ENCODE measurements at places on chromosomes 4 and X.

DNA sequence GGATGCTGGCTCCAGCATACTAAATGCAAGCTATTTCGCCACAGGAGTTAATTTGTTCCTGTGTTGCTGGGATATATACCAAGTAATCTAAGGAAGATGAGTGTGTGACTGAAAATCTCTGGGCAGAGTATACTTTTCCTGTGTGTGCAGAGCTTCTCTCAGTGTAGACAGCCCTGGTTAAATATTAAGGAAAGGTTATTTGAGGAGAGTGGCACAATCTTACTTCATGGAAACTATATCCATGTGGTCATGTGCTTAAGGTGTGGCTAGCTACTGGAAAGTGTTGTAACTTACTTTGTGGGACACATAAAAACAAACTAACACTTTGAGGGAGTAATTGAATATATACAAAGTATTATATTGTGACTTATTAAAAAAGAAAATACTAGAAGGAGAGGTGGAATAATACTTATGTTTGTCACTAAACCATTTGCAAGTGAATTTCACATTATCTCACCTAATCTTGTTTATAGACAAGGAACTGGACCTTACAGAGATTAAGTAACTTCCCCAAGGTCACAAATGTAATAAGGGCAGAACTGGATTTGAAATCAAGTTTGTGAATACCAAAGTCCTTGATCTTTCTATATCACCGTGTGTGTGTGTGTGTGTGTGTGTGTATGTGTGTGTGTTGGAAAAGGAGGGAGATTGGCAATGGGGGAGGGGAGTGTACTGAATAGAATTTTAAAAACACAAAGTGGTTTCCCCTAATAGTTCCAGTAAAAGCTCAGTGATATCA is 408.2 kb upstream of the NR3C2 start:
- no peak for DNase-seq

- DNase-seq, result no peak
Observed at GRCh38 chr4:40373636-40374035, 38.5 kb downstream of the CHRNA9 start.

DNA sequence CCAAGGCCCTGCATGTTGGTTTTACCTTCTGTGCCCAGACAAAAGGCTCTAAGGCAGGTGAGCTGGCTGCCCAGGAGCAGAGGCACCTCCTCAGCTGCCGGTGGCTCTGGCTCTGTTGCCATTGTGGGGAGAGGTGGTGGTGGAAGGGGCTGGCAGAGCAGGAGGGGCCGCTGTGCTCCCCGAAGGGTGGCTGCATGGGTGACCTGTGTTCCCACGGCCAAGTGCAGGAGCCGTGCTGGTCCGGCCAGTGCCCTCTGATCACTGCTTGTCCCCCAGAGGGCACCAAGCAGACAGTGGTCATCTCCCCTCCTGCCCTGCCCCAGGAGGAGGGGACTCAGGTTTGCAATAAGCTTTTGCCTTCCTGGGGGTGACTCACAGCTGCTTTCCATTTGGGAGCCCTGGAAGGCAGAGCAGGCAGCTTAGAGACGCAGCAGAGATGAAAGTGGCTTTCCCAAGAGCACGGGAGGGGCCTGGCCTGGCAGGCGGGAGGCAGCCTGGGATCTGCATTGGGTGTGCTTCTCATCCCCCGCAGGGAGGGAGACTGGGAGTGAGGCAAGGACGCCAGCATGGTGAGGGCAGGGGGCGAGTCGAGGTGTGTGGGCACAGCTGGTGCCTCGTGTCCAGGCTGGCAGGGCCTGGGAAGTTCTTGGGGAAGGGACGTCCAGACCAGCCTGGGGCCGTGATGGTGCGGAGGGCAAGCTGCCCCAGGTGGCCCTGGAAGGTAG is 28.7 kb downstream of the DOK7 start:
- DNase-seq, result peak; percentile 55

GRCh38 chr4:48255072-48255958 is 14.3 kb downstream of the TEC start:
- DNase-seq, result no peak

- no peak for DNase-seq
Observed at GRCh38 chr4:109206620-109207019, 95.8 kb downstream of the COL25A1 start.

- no peak for DNase-seq
Observed at GRCh38 chrX:138939038-138939437, 227.5 kb upstream of the FGF13 start.

DNA sequence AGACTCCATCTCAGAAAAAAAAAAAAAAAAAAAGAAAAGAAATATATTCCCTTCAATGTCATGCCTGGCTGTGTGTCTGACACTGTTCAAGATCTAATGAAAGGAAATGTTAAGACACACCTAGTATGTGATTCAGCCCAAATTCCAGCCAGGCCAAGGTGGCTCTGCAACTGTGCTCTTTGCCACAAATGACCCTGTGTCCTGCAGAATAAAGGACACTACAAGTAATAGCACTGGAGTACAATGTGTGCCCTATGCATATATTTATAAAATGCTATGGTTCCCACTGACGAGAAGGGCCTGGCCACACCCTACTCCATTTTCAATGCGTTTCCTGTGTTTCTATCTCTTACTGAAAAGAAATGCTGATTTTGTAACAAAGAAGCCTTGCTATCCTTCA is 98.0 kb upstream of the SORBS2 start:
- no peak for DNase-seq

DNA sequence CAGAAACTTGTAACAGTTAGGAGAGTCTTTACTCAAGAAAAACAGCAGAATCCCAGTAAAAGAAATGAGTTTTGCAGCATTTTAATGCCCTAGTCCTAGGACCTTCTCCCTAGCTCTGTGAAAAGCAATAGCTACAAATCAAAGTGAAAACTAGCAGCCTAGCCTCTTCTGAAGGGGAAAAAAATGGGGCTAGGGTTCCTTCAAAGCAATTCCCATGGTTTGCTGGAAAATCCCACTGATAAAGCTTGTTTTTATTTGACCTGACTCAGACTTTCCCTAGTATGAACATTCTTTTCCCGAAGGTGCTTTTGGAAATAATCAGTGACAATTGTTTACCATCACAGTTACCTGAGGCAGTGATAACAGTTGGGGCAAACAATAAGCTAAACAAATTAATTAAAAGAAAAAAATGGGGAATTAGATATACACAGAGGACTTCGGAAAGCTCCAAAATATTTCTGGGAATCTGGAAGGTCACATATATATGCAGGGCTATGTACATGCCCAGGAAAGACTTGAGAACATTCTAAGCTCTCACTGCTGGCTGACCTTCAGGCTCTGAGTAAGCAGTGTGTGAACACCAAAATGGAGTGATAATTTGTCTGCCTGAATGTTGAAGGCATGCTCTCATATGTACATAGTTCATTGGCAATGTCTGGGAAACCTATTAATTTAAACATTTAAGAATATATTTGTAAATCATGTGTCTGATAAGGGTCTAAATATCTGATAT is 285.9 kb downstream of the KCTD8 start:
- DNase-seq, result no peak

DNA sequence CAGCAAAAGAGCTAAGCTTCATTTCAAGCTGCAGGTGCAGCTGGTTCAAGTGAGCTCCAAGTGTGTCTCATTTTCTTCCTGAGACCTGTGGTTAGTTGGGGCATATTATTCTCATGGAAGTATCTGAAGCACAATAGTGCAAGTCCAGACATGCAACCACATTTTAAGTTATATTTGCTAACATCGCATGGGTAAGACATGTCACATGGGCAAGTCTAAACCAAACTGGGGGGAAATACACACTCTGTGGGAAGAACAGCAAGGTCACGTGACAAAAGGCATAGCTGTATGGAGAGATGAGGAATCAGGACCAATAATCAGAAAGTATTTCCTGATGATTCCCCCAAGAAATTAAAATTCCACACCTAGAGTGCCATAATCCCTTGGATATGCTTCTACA is 94.9 kb upstream of the NDP start:
- DNase-seq, result no peak

DNA sequence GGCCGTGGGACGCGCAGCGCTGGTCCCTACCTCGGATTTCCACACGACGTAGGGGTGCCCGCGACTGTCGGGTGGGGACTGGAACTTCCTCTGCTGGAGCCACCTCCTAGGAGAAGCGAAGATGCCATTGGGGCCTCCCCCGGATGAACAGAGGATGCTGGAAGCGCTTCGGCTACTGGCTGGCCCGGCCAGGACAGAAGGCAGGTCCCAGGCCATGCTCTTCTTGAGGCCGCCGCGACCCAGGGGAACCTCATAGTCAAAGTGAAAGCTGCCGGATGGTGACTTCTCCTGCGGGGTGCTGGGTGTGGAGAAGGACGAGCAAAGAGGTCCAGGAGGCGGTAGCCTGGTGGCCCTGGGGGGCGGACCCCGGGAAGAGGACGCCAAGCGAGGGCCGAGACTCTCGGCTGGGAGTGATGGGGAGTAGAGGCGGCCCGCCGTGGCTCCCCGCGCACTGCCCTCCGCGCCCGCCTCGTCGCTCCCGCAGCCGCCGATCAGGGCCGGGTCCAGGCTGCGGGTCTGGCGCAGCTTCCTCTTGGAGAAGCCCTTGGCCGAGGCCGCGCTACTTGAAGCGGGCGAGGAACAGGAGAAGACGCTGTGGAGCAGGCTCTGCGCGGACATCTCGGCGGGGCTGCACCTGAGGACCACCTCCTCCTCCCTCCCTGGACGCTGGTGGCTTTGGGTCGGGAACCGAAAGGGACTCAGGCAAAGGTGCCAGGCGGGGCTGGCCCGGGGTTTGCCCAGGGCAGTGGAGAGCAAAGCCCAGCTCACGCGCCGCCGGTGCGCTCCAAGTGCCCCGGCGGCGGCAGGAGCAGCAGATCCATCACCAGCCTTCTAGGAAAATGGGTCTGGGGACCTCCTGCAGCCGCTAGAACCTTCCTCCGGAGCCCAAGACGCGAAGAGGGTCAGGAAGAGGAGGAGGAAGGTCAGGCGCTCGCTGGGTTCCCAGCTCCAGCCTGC is 1.2 kb downstream of the ARHGAP6 start:
- DNase-seq, result no peak

- DNase-seq, result no peak
Observed at GRCh38 chrX:1244164-1245076, 24.2 kb upstream of the CSF2RA start.

DNA sequence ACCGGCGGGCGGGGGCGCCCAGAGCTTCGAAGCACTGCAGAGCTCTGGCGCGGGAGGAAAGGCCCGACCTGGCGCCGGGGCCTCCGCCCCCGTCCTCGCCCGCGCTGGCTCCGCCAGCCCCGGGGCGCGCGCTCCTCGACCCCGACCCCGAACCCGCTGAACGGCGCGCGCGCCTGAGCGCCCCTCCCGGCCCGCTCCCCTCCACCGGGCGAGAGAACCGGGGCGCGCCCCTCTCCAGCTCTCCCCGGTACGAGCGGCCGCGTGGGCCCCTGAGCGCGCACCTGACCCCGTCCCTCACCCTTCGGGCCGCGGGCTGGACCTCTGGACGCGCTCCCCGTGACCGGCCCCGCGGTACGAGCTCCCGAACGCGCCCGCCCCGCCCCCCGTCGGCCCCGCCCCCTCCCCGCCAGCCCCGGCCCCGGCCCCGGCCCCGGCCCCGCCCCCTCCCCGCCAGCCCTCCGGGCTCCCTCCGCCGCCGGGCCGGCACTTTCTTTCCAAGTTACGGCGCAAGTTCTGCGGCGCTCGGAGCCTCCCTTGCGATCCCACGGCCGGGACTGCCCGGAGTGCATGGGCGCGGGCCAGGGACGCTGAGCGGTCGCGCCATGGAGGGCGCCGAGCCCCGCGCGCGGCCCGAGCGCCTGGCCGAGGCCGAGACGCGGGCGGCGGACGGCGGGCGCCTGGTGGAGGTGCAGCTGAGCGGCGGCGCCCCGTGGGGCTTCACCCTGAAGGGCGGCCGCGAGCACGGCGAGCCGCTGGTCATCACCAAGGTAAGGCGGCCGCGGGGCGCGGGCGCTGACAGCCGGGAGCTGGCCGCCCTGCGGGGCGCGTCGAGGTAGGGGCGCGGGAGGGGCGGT is at the start of gene SHROOM2:
SHROOM2 (plus strand) TSS at position 486 of the 854 bp plus-strand sequence; CDS start at position 603, 117 bp downstream.
- DNase-seq, result no peak

- no peak for DNase-seq
Observed at GRCh38 chrX:981791-982626, 230.4 kb downstream of the CRLF2 start.

DNA sequence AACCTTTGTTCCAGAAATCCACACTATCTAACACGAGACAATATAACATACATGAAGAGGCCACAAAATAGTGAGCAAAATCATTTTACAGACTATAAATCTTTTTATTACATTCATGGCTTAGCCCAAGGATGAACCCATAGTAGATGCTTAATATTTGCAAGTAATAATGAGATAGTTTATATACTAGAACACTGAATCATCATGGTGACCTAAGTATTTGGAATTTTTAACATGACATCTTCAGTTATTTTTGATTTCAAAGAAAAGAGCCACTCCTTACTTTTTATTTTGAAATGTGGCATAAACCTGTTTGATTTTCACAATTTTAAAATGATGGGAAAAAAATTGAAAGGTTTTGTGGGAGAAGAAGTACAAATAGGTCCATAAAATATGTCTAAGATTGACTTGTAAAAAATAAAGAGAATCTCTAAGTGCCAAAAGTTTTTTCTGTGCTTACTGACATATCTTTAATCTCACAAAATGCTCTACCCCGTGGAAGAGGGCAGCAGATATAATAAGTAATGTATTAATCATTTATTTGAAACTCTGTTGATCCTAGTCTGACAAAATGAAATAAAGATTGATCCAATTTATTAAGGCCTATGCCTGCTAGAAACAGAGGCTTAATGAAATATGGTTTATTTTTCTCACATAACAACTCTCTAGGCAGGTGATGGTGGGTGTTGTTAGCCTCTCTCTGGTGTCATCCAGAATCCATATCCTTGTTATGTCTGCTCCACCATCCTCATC is 224.5 kb upstream of the CENPE start:
- DNase-seq, result no peak

DNA sequence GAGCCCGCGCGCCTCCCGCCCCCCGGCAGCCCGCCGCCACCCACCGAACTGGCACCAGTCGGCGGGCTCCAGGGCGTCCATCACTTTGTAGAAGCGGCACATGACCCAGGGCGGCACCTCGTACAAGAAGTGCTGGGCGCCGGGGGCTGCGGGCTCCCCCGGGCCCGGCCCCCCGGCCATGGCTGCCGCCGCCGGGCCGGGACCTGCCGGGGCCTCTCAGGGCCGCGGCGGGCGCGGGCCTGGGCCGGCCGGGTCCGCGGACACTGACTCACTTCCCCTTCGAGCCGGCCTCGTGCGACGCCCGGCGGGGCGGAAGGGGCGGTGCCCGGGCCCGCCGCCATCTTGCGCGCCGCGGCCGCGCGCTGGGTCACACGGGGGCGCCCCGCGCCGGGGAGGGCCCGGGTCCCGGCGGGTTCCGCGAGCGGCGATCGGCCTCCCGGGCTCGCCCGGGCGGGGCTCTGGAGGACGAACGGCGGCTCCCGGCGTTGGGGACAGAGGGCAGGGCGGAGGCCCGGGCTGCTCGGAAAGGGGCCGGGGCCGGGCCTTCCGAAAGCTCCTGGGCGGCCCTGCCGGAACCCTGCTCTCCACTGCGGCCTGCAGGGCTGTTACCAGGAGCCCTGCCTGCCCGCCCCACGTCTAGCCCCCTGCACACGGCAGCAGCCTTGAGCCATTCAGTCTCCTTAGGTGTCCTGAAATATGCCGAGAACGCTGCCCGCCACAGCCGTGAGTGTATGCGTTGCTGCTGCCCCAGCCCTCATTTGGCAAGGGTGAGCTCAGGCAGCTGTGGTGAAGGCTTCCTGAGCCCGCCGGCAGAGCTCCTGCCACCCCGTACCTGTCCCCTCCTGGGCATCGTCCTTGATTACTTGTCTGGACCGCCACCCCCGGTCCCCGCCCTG is at the start of gene IRAK1:
IRAK1 (minus strand) TSS at position 270 of the 896 bp plus-strand sequence; CDS start at position 180, 90 bp downstream.
- peak; percentile 52 for DNase-seq

GRCh38 chr4:125734504-125734903 is 419.7 kb downstream of the FAT4 start:
- no peak for DNase-seq

Data from IMR-90 (cell line).